ENCODE measurements at places on chromosomes 3 and 15.

- no peak for DNase-seq
Measured at GRCh38 chr3:126901631-126902030, 81.3 kb upstream of the PLXNA1 start.

DNA sequence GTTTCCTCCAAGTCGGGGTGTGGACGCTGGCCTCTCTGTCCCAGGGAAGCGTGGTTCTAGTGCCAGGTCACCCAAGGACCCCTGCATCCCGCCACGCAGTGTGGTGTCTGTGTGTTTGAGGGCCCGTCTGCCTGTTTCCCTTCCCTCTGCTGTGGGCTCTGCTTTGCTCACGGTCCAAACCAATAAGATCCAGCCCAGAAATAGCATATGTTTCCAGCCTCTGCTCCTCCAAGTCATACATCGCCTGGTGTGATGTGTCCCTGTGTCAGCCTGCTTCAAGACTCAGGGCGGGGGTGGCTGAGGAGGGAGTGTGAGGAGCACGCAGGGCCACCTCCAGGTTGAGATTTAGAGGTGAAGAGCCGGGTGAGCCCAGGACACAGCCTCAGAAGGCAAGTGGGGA is 21.9 kb upstream of the RPL29 start:
- DNase-seq = no peak

DNA sequence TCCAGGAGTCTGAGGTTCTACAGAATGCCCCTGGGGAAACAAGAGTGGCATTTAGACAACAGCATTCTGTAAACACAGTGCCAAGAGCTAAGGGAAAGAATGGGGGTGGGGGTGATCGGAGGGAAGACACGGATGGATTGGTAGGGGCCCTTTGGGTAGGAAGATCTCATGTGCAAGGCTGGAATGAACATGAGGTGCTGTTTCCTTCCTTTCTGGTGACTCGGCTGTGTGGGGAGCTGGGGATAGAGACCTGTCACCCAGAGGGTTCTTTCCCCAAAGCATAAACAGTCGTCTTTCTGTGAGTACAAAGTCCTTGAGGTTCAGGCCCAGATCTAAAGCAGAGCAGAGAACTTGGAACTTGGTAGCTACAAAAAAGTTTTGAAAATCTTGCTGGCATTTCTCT is 11.7 kb downstream of the TPM1 start:
- no peak for DNase-seq

DNA sequence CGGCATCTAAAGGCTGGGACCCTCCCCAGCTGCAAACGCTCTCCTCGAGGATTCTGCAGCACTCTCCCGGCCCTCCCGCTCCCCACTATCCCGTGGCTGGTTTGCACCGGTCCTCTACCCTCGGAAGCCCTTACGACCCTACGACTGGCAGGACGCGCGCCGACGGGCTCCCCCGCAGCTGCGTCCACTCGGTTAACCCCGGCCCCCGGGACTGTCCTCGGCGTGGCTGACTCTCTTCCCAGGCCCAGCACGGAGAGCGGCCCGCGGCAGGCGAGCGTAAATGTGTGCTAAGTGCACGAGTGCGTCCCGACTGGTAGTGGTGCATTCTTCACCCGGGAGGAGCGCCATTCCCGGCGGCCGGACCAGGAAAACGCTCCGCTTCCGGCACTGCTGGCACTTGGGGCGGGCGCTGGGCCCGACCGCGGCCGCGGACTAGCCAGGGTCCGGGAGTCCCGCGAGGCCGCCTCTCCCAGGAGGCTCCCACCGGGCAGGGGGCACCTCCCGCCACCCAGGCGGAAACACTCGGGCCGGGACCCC is 508 bp downstream of the GORASP1 start:
- DNase-seq = peak; percentile 51

DNA sequence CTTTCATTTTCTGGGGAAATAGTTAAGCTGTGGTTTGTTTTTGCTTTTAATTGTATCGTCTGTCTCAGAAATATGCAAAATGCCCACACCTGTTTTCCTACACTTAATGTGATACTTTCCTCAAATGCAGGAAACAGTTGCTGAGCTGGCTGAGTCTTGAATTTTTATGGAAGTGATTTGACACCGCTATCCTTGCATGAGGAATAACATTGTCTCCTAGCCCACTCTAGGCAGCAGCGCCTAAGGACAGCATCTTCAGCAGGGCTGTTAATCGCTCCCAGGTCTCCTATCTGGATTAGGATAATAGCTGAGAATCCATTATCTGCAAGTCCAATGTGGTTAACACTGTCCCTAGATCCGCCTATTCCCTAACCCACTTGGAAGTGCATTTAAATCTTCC is 132.6 kb upstream of the NR2E3 start:
- DNase-seq = no peak

GRCh38 chr3:81871358-81872155 is 110.1 kb upstream of the GBE1 start:
- no peak for DNase-seq

DNA sequence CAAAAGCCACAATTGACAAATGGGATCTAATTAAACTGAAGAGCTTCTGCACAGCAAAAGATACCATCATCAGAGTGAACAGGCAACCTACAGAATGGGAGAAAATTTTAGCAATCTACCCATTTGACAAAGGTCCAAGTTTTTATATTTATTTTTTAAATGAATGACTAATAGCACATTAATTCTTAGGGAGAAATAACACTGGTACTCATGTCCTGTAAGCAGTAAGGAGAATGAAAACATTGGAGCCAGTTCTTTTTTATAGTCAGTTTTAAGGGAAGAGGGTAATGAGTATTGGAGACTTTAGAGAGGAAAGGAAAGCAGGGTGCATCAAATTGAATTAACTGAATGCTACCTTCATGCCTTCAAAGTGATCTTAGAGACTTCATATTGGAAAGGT is 404.7 kb upstream of the TGFBR2 start:
- no peak for DNase-seq

- no peak for DNase-seq
Measured at GRCh38 chr15:78170848-78171773, 21.9 kb downstream of the IDH3A start.

DNA sequence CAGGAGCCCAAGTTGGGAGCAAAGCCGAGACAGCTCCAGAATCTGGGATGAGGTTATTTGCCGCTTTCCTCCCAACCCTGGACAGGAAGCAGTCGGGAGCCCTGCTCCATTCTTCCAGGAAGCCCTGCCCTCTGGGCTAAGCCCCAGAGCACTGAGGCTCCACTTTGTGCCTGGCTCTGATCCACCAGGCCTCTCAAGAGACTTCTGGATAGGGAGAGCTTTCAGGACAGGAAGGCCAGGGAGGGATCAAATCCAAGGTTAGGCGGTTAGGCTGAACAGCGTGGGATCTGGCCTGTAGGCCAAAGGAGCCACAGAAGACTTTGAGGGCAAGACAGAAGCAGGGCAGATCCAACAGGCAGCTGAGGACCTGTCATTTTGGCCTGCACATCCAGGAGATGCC is 835 bp downstream of the STOML1 start:
- DNase-seq = peak; percentile 24

DNA sequence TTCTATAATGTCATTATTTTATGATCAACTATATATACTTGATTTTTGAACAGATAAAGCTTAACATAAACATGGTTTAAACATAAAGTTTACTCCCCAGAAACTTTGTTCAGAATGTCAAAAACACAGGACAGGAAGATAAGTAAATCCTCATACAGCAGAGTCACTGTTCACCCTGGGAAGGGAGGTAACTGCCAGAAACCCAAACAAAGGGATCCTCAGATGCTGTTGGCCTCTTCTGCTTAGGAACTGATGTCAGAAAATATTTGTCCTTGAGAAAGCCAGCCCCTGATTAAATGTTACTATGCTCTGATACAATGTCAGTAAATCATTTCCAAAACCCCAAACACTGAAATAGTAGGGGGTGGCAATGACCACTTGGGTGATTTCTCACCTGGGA is 185.3 kb downstream of the TJP1 start:
- DNase-seq = no peak

DNA sequence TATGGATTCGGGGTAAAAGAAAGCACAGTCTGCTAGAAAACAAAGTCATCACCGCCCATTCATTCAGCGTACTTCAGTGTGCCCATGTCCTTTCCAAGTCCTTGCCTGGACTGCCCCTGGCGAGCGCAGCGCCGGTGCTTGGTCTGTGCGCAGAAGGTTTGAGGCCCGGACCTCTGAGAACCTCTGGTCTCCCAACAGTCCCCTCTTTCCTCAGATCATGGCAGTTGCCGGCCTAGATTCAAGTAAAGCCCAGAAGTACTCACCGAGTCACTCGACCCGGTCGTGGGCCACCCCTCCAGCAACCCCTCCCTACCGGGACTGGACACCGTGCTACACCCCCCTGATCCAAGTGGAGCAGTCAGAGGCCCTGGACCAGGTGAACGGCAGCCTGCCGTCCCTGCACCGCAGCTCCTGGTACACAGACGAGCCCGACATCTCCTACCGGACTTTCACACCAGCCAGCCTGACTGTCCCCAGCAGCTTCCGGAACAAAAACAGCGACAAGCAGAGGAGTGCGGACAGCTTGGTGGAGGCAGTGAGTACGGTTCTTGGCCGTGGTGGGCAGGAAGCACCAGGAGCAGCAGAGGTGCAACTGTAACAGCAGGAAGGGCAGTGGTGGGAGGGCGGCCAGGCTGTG is 36.3 kb downstream of the CHDH start:
- no peak for DNase-seq

DNA sequence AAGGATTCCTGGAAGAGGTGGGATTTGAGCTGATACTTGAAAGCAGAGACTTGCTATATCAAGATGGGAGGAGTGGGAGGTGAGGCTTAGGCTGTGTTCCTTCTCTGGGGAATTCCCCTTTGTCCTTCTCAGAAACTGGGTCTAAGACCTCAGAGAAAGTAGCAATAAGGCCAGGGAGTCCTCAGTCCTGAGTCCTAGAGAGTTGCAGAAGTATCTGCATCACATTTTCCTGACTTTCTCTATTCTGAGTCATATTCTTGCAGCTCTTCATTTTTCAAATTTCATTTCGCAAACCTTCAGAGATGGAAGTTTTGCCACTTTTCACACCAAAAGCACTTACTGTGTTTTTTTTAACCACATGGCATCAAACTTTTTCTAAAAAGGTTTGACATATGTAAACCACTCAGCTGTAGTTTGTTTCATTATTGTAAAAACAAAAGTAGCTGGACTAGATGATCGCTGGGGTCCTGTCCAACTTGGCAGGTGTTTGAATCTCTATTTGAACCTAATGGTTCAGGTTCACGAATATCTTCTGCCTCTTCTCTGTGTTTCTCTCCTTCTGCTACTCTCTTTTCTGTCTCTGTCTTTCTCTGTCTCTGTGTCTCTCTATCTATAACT is 21.3 kb downstream of the COLQ start:
- no peak for DNase-seq

DNA sequence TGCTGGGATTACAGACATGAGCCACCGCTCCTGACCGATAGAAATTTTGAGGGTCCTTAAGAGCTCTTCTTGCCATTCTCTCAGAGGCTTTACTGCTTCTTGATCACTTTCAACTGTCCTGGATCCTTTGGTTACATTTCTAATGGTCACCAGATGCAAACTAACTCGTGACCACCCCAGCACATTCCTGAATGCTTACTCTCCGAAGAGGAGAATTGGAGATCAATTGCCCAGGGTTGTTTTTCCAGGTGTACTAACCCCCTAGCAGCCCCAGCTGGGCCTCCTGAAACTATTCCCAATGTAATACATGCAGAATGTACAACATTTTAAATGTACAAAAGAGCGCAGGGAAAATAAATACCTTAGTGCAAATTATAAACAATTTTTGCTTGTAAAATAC is 65.1 kb upstream of the TBL1XR1 start:
- DNase-seq = no peak

DNA sequence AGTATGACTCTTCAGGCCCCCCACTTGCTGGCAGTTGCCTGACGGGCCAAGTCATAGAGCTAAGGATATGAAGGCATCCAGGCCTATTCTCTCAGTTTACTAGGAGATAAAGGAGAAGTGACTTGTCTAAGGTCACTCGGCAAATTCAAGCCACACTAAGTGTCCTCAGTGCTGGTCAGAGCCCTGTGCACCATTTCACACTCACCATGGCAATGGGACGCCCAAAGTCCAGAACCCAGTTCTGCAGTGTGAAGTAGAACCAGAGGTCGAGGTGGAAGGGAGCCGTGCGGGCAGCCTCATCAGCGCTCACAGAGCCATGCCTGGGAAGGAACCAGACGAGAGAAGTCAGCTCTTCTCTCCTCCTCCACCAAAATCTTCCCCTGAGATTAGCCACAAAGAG is 11.2 kb downstream of the CLN6 start:
- DNase-seq = no peak

DNA sequence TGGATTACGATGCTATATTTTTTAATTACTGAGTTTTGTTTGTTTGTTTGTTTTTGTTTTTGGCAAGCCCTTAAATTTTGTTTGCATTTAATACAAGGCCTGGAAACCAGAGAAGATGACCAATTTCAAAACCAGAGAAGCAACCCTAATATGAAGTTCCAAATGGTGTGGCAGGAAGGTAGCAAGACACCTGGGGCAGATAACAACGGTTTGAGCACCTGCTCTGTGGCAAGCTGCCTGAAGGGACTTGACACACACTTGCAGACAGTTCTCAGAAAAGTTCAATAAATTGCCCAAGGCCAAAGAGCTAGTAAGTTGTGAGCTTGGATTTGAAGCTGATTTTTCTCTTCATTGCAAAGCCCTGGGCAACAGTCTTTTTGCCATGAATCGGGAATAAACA is 151.2 kb upstream of the UBE2E1 start:
- no peak for DNase-seq

DNA sequence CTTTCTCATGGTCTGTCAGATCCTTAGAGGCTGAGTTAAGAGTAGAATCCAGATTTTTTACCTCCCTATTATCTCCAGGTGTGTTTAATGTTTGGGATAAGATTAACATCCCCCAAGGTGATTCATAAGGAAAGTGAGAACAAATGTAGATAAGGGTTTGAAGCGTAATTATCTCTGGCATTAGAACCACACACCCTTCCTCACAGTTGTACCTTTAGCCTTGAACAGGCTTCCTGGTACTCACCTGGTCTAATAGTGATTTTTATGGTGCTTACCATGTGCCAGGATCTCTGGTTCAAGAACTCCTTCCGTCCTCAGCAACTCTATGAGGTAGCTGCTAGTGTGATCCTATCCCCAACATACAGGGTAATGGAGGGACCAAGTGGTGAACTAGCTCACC is 27.7 kb downstream of the SEMA6D start:
- no peak for DNase-seq

DNA sequence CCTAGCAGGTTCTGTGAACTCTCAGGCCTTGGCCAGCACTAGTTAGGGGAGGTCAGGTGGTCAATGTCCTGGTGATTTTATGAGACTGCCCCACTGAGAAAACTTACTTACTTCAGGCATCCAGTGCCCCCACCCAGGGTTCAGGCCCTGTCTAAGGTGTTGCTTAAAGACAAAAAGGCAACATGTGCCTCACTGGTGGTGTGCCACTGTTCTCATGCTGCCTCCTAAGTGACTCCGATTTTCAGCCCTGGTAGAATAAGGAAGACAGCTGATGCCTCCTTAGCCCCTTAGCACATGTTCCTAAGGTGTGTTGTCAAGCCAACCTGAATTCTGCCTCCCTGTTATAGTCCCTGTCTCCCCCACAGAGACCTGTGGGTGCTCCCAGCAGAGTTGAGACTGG is 5.3 kb downstream of the RBM15B start:
- no peak for DNase-seq

- DNase-seq = no peak
Measured at GRCh38 chr3:172040981-172041963, 1.9 kb downstream of the FNDC3B start.

All from hippocampal formation (tissue), 2 donors.